ENCODE measurements at places on chromosomes 1 and 21.

GRCh38 chr1:54583307-54583686 lies 35.3 kb downstream of the ACOT11 start:
- DNase-seq = no peak

DNA sequence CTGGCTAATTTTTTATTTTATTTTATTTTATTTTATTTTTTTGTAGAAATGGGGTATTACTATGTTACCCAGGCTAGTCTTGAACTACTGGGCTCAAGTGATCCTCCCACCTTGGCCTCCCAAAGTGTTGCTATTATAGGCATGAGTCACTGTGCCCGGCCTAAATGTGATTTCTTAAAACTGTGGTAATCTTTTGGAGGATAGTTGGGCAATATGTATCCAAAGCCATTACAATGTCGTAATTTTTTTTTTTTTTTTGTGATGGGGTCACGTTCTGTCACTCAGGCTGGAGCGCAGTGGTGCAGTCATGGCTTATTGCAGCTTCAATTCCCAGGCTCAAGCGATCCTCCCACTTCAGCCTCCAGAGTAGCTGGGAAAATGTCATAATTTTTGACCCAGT lies 14.2 kb downstream of the ETV3L start:
- no peak for DNase-seq

DNA sequence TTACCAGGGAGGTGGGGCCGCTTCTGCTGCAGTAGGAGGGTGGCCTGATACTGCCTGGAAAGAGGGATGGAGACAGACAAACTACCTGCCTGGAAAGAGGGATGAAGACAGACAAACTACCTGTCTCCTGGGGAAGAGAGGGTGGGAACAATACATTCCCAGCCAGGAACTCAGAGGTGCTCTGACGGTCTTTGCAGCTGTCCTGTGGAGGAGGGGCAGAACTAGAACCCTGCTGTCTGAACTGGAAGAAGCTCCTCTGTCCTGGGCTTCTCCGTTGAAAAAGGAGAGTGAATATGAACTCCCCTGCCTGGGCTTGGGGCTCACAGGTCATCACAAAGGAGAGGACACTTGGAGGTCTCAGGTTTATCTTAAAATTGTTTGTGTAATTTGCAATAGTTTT lies 40.3 kb upstream of the ETV3 start:
- DNase-seq = no peak

DNA sequence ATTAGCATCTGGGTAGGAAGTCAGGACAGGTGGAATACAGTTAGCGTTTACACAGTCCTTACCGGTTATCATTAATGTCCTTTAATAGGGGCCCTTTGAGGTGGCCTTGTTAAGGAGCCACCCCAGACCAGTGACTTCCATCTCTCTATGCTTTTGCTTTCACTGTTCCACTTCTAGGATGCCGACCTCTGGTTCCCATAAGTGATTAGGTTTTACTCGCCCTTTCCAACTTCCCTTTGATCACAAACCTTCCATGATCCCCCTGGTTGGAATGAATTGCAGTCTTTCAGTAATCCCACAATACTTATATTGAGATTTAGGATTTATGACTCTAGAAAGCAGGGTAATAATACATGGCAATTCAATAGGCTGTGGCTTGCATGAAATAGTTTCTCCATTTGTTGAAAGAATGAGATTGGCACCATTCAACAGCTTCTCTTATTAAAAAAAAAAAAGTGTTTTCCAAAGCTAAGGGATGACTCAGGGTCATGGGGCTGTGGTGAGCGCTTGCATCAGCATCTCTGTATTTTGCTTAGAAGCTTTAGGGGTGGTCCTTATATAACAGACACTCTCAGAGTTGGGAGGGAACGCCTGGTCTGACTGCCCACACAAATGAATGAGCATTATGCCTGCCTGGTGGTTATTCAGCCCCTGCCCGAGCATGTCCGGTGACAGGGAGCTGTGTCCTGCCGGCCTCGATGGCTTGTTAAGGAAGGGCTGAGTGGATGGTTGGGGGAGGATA lies 110.5 kb downstream of the CNIH3 start:
- DNase-seq = no peak

- DNase-seq = no peak
Observed at GRCh38 chr1:18783705-18784481, 75.6 kb downstream of the TAS1R2 start.

DNA sequence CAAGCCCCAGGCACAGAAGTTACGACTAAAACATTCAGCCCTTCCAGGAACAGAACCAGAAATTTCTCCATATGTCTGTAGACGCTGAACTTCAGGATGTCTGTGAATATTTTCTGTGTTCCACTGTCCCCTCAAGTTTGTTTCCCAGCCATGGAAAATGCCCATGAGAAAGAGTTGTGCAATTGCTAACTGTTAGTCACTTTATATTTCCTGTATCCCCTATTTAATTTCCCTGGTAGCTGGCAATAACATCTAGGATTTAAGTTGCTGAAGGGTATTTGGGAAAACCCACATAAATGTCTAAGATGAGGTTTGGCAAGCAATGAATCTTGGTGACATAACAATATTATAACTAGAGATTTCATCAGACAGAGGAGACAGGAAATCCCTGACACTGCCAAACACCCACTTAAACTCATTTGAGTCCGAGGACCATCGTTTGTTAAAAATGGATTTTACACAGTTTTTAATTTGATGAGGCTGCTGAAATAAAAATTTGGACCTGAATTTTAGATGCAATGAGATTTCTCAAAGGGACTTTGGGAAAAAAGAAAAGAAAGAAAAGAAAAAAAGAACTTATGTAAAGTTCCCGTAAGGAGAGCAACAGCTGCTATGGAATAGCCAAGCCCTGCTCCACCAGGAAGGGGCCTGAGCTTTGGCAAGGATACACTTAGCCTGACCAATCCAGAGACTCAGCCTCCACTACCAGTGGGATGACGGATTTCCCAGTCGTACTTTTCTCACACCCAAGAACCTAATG lies 21.8 kb upstream of the ERRFI1 start:
- no peak for DNase-seq

All from NCI-H1092 treated with DMSO at 0.1 percent for 48 hours (cell line).